Esophagus squamous epithelium (tissue), 5 donors: ENCODE measurements at places on chromosomes 6 and 20.

GRCh38 chr20:53439046-53439445 is 154.6 kb downstream of the ZNF217 start:
- no peaks in the 10 kb centered on the region for H3K36me3 ChIP-seq
- no peak overlapping the region for H3K27ac ChIP-seq
- H3K4me3 ChIP-seq, result no peak overlapping the region
- DNase-seq, result no peak
- H3K4me1 ChIP-seq, result peaks cover 14% of the 10 kb centered on the region

GRCh38 chr6:159233365-159234101 is 64.3 kb downstream of the FNDC1 start:
- H3K36me3 ChIP-seq, result no peaks in the 10 kb centered on the region
- peaks cover 4% of the 10 kb centered on the region for H3K4me1 ChIP-seq
- no peak for DNase-seq
- H3K27ac ChIP-seq, result no peak overlapping the region
- H3K4me3 ChIP-seq, result no peak overlapping the region
- H3K27me3 ChIP-seq, result no peaks in the 10 kb centered on the region

DNA sequence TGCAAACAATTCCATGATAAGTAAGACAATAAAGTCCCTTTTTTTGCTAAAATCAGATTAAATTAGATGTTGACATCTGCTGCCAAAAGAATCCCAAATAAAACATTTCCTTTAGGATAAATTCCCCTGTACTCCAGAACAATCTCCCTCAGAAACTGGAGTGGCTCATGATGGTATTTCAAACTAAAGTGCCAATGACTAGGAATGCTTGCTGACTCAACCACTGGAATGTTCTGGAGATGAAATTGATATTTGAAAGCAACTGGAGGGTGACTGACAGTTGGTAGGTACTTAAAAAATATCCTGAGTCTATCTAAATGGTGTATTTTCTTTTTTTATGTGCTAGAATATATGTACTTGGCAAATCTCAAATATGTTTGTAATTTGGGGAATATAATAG is 350.1 kb upstream of the TSHZ2 start:
- no peaks in the 10 kb centered on the region for H3K36me3 ChIP-seq
- DNase-seq, result no peak
- no peaks in the 10 kb centered on the region for H3K27me3 ChIP-seq
- no peaks in the 10 kb centered on the region for H3K4me1 ChIP-seq
- H3K4me3 ChIP-seq, result no peak overlapping the region

DNA sequence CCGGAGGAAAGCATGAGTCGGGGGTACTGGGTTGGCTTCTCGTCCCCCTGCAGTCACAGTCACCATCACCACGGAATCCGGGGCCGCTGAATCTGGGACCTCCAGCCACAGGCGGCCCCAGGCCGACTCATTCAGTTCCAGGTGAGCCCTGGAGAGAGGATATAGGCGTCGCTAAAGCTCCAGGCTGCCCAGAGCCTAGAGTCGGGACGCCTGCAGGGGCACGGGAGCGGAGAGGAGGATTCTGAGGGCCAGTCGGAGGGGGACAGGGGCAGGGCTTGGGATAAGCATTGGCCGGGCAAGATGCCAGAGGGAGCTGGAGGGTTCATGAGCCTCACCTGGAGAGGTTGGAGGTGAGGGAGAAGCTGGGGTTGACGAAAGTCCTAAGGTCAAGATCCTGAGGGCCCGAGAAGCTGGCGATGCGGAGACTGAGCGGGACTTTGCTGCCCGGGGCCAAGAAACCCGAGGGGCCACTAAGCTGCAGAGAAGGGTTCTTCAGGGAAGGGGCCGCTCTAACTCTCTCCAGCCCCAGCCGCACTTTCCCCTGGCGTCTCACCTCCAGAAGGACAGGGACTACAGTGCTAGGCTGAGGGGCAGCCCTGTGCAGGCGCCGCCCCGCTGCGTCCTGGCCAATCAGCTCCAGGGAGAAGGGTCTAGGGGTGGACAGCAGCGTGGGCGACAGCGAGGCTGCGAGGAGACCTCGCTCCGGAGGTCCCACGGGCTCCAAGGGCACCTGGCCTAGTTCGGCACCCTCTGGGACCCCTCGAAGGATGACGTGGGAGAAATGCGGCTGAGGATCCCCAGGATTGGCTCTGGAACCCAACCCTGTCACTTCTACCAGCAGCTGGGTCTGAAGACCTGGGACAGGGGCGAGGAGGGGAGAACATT is 3.7 kb downstream of the SAPCD1 start:
- H3K4me1 ChIP-seq, result peaks cover 3% of the 10 kb centered on the region
- no peaks in the 10 kb centered on the region for H3K36me3 ChIP-seq
- H3K27ac ChIP-seq, result no peak overlapping the region
- no peak for DNase-seq
- H3K27me3 ChIP-seq, result no peaks in the 10 kb centered on the region

GRCh38 chr6:57255451-57256169 is 33.5 kb upstream of the RAB23 start:
- H3K36me3 ChIP-seq, result no peaks in the 10 kb centered on the region
- H3K4me1 ChIP-seq, result no peaks in the 10 kb centered on the region
- peaks cover 45% of the 10 kb centered on the region for H3K27me3 ChIP-seq
- DNase-seq, result no peak
- no peak overlapping the region for H3K4me3 ChIP-seq
- peak overlapping the region; percentile 2 for H3K27ac ChIP-seq

DNA sequence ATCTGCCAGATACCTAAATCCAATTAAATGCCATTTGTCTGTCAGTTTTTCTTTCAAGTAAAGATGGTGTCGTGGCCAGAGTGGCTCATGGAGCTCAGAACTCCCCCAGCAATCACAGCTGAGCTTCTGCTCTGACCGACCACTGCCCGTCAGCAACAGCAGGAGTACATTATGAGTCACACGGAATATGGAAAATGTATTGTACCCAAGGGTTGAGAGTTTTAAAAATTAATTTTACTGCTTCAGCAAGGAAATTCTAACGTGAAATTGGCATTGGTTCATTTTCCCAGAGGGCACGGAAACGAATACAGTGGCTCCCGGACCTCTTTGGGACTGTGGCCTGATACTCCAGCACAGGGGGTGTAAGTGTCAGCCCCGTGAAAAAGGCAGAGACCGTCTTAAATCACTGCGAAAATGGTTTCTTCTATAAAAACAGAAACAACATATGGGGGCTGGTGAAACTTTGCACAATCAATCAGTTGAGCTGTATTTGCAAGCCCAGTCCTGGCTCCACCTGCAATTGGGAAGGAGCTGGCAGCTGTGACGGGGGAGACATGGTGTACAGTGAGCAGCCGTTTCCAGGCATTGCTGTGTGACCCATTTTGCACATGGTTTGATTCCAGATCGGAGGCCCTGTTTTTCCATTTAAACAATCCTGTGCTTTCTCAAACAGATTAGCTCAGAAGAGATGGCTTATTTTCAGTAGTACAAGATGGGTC is 12.8 kb downstream of the NPEPL1 start:
- H3K27ac ChIP-seq, result no peak overlapping the region
- no peak overlapping the region for H3K4me3 ChIP-seq
- H3K36me3 ChIP-seq, result peaks cover 92% of the 10 kb centered on the region
- no peak for DNase-seq

GRCh38 chr6:108142240-108142639 is 23.6 kb upstream of the NR2E1 start:
- H3K4me1 ChIP-seq, result no peaks in the 10 kb centered on the region
- no peak for DNase-seq
- H3K27me3 ChIP-seq, result no peaks in the 10 kb centered on the region
- no peak overlapping the region for H3K27ac ChIP-seq
- H3K4me3 ChIP-seq, result no peak overlapping the region

GRCh38 chr20:36384022-36384619 is 78.0 kb downstream of the DLGAP4 start:
- H3K36me3 ChIP-seq, result no peaks in the 10 kb centered on the region
- H3K27ac ChIP-seq, result no peak overlapping the region
- no peaks in the 10 kb centered on the region for H3K27me3 ChIP-seq
- H3K4me1 ChIP-seq, result no peaks in the 10 kb centered on the region

GRCh38 chr6:71983131-71983530 is 96.8 kb downstream of the RIMS1 start:
- DNase-seq, result no peak
- H3K36me3 ChIP-seq, result no peaks in the 10 kb centered on the region
- no peaks in the 10 kb centered on the region for H3K27me3 ChIP-seq
- H3K4me1 ChIP-seq, result no peaks in the 10 kb centered on the region
- no peak overlapping the region for H3K4me3 ChIP-seq

- no peak overlapping the region for H3K4me3 ChIP-seq
- H3K27ac ChIP-seq, result no peak overlapping the region
- no peak for DNase-seq
- no peaks in the 10 kb centered on the region for H3K27me3 ChIP-seq
Measured at GRCh38 chr6:119384444-119384843, 34.9 kb upstream of the MAN1A1 start.

DNA sequence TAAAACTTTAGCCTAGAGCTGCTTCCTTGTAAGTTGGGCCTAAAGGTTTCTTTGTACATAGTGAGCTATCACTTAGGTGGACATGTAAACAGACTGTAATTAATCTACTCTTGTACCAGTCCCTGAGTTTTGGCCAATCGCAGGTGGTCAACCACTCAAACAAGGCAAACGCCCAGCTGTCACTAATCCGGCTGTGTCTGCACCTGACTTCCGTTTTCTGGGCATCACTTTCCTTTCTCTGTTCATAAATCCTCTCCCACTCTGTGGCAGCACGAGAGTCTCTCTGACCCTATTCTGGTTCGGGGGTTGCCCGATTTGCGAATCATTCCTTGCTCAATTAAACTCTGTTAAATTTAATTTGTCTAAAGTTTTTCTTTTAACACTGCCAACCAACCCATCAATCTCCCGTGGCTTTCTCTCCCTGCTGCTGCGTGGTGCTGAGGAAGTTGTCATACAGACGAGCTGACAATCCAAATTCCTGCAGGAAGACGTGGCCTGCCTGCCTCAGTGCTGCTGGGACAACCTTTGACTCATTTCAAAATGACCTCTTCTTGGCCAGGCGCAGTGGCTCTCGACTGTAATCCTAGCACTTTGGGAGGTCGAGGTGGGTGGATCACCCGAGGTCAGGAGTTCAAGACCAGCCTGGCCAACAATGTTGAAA is 206.3 kb downstream of the QKI start:
- H3K4me1 ChIP-seq, result no peaks in the 10 kb centered on the region
- H3K4me3 ChIP-seq, result no peak overlapping the region
- H3K27ac ChIP-seq, result no peak overlapping the region
- H3K27me3 ChIP-seq, result no peaks in the 10 kb centered on the region
- no peak for DNase-seq

- no peak overlapping the region for H3K4me3 ChIP-seq
- H3K36me3 ChIP-seq, result no peaks in the 10 kb centered on the region
- H3K4me1 ChIP-seq, result no peaks in the 10 kb centered on the region
Measured at GRCh38 chr20:16864069-16864468, 115.9 kb downstream of the OTOR start.

DNA sequence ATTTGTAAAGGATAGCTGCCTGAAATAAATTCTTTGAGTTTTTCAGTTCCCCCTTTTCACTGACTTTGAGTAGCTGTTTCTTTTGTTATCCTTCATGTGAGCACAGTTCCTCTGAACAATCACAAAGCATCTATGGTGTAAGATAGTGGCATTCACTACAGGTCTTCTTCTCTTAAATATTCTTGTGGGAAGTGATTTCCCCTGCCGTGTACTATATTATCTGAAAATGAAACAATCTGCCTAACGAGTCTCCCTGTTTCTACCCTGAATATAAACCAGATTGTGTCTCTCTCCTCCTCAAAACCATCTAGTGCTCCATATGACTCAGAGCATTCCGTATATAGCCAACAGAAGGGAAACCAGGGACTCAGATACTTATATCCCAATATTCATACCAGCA is 380.1 kb upstream of the SOX4 start:
- H3K4me3 ChIP-seq, result no peak overlapping the region
- H3K36me3 ChIP-seq, result no peaks in the 10 kb centered on the region
- no peak for DNase-seq
- H3K27me3 ChIP-seq, result no peaks in the 10 kb centered on the region

- H3K4me3 ChIP-seq, result no peak overlapping the region
- peak overlapping the region; percentile 71 for H3K27ac ChIP-seq
- H3K36me3 ChIP-seq, result no peaks in the 10 kb centered on the region
- H3K4me1 ChIP-seq, result peaks cover 8% of the 10 kb centered on the region
- no peak for DNase-seq
Measured at GRCh38 chr6:11763460-11764249, 14.9 kb downstream of the ADTRP start.

DNA sequence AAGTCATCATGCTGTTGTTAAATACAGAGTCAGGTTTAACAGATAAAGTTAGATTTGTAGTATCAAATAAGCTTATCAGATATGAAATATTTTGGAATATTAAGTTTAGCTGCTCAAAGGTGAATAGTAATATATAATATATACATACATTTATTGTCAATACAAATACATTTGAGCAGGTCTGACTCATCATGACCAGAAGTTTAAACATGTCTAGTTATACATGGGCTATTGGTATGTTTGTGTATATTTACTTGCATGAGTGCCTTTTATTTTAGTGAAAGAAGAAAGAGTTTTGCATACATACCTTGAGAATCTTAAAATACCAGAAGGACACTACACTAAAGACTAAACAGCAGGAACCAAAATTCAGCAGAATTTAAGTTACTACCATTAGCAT is 76.8 kb downstream of the BMP5 start:
- no peaks in the 10 kb centered on the region for H3K36me3 ChIP-seq
- H3K27ac ChIP-seq, result no peak overlapping the region
- no peaks in the 10 kb centered on the region for H3K4me1 ChIP-seq
- no peak overlapping the region for H3K4me3 ChIP-seq
- H3K27me3 ChIP-seq, result no peaks in the 10 kb centered on the region

- peak overlapping the region; percentile 43 for H3K27ac ChIP-seq
- H3K4me1 ChIP-seq, result peaks cover 24% of the 10 kb centered on the region
- H3K27me3 ChIP-seq, result no peaks in the 10 kb centered on the region
- no peak overlapping the region for H3K4me3 ChIP-seq
- no peak for DNase-seq
Measured at GRCh38 chr20:21681922-21682318, 23.5 kb upstream of the PAX1 start.

GRCh38 chr6:141056945-141057625 is 1075.6 kb upstream of the GJE1 start:
- no peak overlapping the region for H3K27ac ChIP-seq
- H3K4me3 ChIP-seq, result no peak overlapping the region
- no peaks in the 10 kb centered on the region for H3K27me3 ChIP-seq
- H3K36me3 ChIP-seq, result no peaks in the 10 kb centered on the region
- no peak for DNase-seq
- H3K4me1 ChIP-seq, result no peaks in the 10 kb centered on the region
